ENCODE measurements at places on chromosomes 5 and 9.

DNA sequence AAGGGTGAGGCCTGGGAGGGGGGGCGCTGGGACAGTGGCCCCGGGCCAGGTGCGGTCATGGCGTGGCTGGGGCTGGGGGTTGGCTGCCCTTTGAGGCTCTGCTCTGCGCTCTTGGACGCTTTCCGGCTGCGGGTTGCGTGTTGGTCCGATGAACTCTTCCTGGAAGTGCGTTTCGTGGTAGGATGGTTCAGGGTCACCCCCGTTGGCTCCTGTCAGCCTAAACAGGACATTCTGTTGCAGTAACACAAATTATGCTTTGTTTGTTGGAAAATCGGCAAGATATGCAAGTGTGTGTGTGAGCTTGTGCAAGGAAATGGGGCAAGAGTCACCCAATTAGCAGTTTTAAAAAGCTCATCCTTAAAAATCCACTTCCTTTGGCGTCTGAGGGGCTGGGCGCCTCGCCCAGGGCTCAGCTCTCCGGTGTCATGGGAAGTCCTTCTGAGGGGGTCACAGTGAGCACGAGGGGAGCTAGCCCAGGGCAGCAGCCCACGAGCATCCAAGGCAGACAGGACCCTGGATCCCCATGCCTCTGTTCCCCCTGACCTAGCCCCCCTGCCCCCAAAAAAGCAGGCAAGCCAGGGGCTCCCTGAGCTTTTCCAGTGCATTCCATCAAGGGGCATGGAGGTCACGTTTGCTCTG lies 22.2 kb upstream of the RNU6ATAC start:
- DNase-seq = no peak

- no peak for DNase-seq
These were observed 365.2 kb downstream of the PDE4D start for GRCh38 chr5:59528202-59528862.

GRCh38 chr9:35951736-35952135 lies 6.2 kb downstream of the OR2S2 start:
- no peak for DNase-seq

DNA sequence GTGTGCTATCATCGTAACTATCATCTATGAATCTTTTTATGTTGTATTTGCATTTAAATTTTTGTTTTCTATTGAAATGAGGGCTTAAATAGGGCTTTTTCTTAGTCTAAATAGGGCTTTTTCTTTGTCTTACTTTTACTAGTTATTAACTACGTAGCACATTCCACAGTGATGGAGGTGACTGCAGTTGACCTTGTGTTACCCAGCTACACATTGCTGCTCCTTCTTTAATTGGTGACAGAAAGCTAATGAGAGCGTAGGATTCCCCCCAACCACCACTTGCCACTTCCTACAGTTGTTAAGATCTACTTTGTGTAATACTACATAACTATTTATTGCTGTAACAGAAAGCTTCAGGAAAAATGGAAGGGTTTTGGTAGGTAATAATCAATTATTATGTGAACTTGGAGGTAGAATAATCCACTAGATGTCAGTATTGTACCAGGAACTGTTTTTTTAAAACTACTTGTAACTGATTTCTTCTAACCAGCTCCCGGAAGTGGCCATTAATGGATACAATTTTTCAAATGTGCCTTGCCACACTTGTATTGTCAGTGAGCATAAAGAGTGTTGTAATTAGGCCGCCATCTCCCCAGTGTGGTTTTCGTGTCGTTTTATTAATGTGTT lies 18.0 kb downstream of the MTRR start:
- DNase-seq = peak; percentile 78

- DNase-seq = peak; percentile 67
These were observed at the start of gene HSDL2 for GRCh38 chr9:112380102-112380824. Gene HSDL2, plus strand, starts transcription at chr9:112380108. Its CDS starts 56 bp downstream, at chr9:112380164.

DNA sequence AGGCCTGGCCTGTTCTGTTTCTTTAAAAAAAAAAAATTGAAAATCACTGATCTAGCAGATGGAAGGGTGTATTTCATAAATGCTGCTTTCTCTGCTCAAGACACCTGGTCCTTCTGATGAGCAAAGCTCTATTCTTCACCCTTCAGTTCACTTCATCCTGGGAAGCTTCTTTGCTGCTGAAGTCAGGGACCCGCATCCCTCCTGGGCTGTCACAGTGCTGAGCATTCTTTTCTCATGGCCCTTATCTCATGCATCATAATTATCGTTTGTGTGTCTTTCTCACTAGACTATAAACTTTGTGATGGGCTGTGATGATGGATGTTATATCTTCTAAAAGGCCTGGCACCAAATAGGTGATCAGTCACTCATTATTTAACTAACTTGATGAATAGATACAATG lies 461.0 kb downstream of the GADD45G start:
- peak; percentile 11 for DNase-seq

GRCh38 chr5:139705655-139706587 lies 57.8 kb downstream of the CXXC5 start:
- DNase-seq = no peak

DNA sequence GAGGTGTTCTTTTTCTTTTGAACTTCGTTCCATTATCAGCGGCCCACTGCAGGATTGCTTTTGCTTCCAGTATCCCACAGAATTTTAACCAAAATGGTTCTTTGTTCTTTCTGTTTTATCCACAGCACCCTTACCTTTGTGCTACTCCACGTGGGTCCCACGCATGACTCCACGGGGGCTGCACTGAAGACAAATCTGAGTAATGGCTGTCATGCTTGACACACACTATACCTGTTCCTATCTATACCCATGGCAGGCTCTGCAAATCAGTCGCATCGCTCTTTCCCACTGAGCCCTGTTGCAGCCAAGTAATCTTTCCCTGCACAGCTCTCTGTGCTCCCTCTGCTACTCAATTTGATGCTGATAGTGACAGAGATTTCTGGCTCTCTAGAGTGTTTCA lies 69.7 kb downstream of the NSG2 start:
- DNase-seq = no peak
